ENCODE measurements at places on chromosomes 16 and 17.

- peak; percentile 9 for DNase-seq
Measured at GRCh38 chr16:8931859-8932258, 31.8 kb downstream of the USP7 start.

GRCh38 chr17:64627797-64628196 lies 34.3 kb downstream of the SMURF2 start:
- DNase-seq, result no peak

DNA sequence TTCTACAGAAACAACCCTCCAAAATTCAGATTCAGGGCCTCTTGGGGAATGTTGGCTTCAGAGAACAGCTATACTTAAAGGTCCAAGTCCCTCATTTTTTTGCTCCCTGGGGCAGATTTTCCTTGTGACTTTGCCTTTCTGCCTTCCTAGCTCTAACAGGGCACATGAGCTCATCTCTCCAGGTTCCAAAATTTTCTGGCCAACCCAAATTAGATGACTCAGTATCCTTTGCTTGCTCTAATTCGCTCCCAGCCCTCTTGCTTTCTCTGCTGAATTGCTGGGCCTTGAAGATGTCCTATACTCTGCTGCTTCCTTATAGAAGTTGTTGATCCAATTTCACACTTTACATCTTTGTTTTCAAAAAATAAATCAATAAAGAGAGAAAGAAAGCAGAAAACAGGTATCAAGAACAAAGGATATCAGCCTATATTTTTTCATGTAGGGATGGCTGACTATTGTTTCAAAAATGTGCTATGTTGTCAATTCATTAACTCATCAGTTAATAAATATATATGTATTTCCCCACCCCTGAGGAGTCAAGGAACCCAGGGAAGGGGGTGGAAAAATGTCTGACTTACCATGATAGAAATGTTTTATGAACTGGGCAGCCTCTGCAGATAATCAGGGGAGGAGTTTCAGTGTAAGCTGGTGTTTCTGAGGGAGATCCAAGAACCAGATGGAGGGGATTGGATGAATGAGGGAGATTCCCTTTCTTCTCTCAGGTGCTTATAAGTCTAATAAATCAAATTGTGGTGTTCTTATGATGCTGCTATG lies 1.0 kb upstream of the KRTAP4-2 start:
- DNase-seq, result no peak

DNA sequence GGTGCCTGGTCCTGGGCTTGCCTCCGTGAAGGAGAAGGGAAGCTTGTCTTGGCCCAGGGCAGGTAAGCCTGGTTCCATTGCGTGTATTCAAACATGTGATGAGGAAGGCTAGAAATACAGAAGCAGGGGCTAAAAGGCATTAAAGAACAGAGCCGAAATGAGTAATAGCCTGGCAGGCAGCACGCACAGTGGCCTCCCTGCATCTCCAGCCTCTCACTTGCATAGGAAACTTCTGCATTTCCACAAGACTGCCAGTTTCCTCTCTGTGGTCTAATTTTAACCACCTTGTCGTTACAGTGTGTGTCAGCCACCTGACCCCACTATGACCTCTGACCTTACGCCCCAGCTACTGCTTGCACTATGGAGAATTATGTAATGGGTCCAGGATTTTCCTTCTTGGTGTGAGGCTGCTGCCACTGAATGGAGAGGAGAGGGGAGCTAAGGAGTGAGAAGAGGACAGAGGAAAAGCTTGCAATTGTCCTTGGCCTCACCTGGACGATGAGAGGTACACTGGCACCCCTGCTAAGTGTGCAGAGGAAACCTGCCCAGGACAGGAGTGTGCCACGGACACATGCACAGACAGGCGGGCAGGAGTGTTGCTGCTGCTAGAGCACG lies 32.8 kb downstream of the HIC1 start:
- DNase-seq, result no peak

DNA sequence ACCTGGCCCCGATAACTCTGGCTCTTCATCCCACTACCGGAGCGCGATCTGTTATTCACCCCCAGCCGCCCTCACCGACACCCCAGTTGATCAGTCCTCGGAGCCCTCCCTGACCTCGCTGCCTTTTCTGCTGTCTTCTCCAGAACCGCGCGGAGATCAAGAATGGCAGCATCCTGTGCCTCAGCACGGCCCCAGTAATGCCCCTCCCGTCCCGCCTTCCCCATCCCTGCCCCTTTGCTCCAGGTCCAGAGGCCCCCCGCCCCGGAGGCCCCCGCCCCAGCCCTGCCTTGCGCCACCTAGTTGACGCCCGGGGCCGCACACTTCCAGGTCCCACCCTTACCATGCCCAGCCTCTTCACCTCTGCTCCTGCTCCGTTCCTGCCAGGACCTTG lies 872 bp downstream of the ELMO3 start:
- no peak for DNase-seq

DNA sequence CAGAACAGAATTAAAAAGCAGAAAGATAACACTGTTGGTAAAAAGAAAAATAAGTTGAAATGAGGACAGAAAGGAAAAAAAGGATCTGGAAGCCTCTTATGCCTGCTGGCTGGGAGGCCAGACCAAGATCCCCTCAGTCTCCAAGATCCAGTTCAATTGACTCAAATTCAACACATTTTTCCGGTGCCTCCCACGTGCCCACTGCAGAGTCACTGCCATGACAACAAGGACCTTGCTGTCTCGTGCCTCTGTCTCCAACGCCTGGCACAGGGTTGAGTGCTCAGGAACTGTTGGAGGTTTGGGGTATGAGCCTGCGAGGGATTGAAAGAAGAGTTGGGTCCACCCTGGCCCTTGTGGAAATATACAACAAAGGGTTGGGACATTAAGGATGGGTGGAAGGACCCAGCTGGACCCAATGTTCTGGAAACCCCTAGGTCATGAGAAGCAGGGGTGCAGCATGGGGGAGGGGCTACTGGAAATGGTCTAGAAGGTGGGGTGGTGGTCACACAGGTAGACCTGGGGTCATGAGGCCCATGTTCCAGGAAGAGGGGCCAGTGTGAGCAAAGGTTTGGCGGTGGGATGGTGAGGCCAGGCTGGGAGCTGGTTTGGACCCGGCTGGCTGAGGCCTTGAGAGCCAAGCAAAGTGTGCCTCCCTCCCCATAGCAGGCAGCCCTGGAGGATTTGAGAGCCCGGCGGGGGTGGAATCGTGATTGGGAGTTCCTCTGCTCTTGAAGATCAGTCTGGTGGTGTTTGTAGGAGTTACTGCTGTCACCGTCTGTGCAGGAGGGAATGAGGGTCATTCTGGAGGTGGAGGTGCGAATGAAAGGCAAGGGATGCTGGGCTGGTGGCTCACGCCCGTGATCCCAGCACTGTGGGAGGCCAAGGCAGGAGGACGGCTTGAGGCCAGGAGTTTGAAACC lies 1.3 kb downstream of the IL34 start:
- no peak for DNase-seq

DNA sequence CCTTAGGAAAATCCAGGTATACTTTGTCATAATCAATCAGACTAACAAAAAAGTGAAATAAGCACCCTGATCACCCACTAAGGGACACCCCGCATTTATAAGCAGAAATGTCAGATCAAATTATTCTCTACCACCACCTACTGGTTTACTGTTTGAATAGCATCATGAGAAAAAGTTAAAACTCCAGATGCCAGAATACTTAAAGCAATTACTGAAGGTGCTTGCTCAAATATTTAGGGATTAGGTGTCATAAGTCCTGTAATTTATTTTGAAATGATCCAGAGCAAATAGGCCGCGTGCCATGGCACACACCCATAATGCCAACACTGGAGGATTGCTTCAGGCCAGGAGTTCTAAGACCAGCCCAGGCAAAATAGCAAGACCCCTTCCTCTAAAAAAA lies 2.3 kb downstream of the TOP2A start:
- peak; percentile 44 for DNase-seq

DNA sequence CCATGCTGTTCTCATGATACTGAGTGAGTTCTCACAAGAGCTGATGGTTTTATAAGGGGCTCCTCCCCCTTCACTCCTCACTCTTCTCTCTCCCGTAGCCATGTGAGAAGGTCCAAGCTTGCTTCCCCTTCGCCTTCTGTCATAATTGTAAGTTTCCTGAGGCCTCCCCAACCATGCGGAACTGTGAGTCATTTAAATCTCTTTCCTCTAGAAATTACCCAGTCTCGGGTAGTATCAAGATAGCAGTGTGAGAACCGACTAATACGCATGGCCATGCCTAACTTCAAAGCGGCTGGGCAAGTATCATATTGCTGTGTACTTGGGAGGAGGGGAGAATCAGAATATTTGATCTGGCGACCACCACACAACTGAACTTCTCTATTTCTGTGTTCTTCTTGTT lies 88.3 kb downstream of the PRKCB start:
- DNase-seq, result no peak

DNA sequence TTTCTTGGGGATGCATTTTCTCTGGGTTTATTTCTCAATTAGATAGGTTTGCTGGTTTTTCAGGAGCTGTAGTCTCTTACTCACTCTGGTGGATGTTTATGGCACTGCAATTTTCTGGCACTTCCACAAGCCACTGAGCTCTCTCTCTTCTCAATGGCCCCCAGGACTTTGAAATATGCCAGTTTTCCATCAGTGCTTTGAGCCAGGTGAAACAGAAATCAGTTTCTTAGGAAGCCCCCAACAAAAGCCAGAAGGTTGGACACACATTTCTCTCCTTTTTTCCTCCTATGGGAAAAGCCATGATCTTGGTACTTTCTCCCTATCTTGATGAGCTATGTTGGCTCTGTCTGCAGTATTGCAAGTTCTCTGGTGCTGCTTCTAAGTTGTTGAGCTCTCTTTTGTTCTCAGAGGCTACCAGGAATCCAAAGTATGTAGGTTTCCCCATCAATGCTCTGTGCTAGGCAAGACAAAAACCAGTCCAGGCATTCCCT lies 90.7 kb upstream of the SMIM36 start:
- no peak for DNase-seq

DNA sequence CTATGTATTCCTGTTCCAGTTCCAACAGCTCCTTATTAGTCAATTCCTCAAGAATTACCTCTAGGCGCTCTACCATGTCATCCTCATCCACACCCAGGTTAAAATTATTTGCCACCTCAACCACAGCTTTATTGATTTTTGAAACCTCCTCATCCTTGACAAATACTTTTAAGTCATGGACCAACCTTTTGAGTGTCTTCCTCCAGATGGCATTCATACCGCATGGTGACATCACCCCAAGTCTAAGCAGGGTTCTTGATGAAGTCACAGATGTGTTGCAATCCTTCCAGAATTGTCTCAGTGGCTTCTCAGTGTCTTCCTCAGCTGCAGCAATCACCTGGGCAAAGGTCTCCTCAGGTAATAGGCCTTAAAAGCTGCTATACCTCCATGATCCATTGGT lies 40.1 kb downstream of the BCL7C start:
- DNase-seq, result no peak

DNA sequence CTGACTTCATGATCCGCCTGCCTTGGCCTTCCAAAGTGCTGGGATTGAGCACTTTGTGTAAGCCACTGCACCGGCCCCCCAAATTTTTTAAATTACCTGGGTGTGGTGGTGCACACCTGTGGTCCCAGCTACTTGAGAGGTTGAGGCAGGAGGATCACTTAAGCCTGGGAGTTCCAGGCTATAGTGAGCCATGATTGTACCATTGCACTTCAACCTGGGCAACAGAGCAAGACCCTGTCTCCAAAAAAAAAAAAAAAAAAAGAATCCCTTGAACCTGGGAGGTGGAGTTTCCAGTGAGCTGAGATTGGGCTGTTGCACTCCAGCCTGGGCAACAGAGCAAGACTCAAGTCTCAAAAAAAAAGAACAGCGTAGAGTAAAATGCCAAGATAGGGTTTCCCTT lies 15.2 kb downstream of the ZNF276 start:
- no peak for DNase-seq

DNA sequence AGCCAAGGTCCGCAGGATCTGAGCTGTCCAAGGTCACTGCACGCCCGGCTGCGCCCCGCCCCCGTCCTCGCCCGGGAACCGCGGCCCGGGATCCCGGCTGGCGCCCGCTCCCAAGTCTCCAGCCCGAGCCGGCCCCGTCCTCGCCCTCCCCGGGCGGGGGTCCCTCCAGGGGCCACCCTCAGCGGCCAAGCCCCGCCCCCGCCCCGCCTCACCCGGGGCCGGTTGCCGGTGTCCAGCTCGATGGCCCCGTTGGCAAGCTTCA lies 216 bp downstream of the VPS9D1 start:
- DNase-seq, result peak; percentile 46

- no peak for DNase-seq
Measured at GRCh38 chr17:57609125-57609877, 135.8 kb downstream of the CCDC182 start.

DNA sequence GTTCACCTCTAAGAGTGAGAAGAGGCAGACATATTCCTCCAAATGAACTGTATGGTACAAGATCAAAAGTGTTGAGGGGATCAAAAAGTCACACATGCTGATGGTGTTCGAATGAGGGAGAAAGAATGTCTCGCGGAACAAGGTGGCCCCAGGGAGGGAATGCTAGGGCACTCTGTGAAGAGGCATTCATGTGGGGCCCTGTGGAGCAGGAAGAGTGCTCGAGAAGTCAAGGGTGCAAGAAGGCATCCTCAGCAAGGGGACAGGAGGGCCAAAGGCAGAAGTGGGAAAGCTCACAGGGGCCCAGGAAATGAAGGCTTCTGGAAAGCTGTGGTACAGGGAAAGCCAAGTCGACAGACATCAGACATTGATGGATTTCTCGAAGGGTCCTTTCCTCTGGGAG lies 6.1 kb upstream of the MYH3 start:
- no peak for DNase-seq

- no peak for DNase-seq
Measured at GRCh38 chr16:57026778-57027062, 37.4 kb downstream of the NLRC5 start.

- DNase-seq, result no peak
Measured at GRCh38 chr17:65772989-65773388, 211.5 kb upstream of the AXIN2 start.

- DNase-seq, result no peak
Measured at GRCh38 chr17:20706751-20707373, 127.3 kb downstream of the CDRT15L2 start.

DNA sequence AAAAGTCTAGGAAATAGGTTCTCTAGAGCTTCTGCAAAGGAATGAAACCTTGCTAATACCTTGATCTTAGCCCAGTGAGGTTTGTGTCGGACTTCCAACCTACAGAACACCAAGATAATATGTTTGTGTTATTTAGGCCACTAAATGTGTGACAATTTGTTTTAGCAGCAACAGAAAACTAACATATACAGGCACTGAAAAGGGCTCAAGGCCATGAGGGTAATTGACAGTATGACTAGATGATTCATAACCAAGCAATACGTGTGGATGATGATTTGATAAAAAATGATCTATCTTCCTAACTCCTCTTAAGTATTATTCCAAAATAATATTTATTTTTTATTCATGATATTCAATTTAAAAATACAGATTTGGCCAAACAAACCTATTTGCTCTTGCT lies 27.7 kb upstream of the MED13 start:
- DNase-seq, result no peak

GRCh38 chr17:13428611-13429042 lies 173.1 kb downstream of the HS3ST3A1 start:
- DNase-seq, result no peak

DNA sequence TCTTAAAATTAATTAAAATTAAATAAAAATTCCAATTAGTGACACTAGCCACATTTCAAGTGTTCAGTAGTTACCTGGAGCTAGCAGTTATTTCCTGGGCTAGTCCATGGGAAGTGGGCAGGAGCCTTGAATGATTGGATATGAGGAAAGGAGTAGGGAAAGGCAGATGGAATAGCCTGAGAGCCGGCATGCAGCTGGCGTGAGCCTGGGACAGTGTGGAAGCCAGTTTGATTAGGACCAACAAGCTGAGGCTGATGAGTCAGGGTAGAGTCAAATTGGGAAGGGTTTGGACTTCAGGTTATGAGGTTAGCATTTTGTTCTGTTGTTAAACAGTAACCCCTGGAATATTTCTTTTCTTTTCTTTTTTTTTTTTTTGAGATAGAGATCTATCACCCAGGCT lies 15.3 kb upstream of the GNA13 start:
- peak; percentile 29 for DNase-seq

GRCh38 chr16:58198803-58199411 lies 1.0 kb upstream of the CSNK2A2 start:
- DNase-seq, result no peak

All from SJSA1 (cell line).